PC-9 (cell line): ENCODE measurements at places on chromosomes 2 and 18. TPM values are rescaled to one million over a fixed set of nuclear protein-coding genes. Genes with fewer than 3 reads are reported as not detected.

DNA sequence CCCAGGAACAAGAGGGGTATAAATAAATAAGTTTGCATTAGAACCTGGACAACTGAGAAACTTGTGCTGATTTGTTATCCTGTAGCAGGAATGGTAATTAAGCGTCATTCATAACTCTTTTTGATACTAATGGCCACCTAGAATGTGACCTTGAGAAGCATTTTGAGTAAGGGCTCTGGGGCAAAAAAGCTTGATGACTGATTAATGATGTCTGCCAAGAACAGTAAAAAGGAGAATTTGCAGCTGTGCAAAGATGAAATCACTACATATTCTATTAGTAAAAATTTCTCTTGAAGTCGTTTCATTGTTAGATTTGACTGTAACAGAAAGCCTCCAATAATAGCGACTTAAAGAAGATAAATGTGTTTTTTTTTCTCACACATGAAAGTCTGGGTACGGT lies 157.7 kb downstream of the PRKCE start:
- H3K27ac ChIP-seq: no peak overlapping the region
- no peak overlapping the region for H3K4me3 ChIP-seq
- H3K4me1 ChIP-seq: peaks cover 24% of the 10 kb centered on the region
- no peaks in the 10 kb centered on the region for H3K27me3 ChIP-seq

DNA sequence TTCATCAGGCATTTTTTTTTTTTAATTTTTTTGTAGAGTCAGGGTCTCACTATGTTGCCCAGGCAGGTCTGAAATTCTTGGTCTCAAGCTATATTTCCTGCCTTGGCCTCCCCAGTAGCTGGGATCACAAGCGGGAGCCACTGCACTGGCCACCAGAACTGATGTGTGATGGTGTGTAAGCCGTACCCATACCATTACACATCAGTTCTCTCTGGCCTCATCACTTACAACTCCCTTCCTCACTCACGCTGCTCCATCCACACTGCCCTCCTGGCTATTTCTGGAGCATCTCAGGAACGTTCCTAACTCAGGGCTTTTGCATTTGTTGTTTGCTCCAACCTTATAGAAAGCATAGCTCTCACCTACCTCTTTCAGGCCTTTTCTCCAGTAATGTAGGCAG lies 834.5 kb upstream of the ID2 start:
- H3K27me3 ChIP-seq: peaks cover 32% of the 10 kb centered on the region; the same call in 1 of the 2 replicates
- DNase-seq: no peak
- H3K4me1 ChIP-seq: no peaks in the 10 kb centered on the region
- H3K27ac ChIP-seq: no peak overlapping the region
- H3K4me3 ChIP-seq: no peak overlapping the region

GRCh38 chr2:163717515-163717914 lies 18.3 kb downstream of the FIGN start:
- H3K27ac ChIP-seq: no peak overlapping the region
- no peaks in the 10 kb centered on the region for H3K36me3 ChIP-seq
- H3K4me1 ChIP-seq: no peaks in the 10 kb centered on the region
- H3K27me3 ChIP-seq: no peaks in the 10 kb centered on the region
- no peak overlapping the region for H3K4me3 ChIP-seq
- no peak for DNase-seq

DNA sequence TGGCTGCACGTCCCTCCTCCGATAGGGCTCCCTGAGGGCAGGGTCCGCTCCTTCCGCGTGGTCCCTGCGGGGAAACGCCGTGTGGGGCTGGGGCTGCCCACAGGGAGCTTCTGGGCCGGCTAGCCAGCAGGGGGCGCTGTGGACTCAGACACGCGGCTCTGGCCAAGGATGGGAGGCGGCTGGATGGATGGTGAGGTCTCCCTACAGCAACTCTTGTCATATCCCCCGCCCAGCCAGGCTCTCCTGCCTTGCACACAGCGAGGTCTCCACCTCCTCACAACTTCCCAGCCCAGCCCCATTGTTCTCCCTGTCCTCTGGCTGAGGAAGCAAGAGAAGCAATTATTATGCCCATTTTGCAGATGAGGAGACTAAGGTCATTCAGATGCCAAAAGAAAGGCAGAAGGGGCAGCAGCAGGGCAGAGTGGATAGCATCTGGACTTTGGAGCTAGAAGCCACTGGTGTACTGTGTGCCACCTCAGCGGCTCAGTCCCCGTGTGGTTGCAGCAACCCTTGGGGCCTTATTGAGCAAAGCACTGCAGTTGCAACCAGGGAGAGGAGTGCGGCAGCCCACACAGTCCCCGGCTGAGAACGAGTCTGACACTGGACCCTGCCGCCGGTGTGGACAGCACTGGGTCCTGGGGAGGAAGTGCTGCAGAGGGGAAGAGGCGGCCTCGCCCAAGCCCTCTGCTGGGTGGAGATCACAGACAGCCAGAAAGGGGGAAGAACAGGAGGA lies 99.0 kb downstream of the ZFP36L2 start:
- H3K4me3 ChIP-seq: no peak overlapping the region
- peaks cover 43% of the 10 kb centered on the region for H3K4me1 ChIP-seq
- no peak overlapping the region for H3K27ac ChIP-seq
- H3K36me3 ChIP-seq: no peaks in the 10 kb centered on the region
- DNase-seq: peak; percentile 41

DNA sequence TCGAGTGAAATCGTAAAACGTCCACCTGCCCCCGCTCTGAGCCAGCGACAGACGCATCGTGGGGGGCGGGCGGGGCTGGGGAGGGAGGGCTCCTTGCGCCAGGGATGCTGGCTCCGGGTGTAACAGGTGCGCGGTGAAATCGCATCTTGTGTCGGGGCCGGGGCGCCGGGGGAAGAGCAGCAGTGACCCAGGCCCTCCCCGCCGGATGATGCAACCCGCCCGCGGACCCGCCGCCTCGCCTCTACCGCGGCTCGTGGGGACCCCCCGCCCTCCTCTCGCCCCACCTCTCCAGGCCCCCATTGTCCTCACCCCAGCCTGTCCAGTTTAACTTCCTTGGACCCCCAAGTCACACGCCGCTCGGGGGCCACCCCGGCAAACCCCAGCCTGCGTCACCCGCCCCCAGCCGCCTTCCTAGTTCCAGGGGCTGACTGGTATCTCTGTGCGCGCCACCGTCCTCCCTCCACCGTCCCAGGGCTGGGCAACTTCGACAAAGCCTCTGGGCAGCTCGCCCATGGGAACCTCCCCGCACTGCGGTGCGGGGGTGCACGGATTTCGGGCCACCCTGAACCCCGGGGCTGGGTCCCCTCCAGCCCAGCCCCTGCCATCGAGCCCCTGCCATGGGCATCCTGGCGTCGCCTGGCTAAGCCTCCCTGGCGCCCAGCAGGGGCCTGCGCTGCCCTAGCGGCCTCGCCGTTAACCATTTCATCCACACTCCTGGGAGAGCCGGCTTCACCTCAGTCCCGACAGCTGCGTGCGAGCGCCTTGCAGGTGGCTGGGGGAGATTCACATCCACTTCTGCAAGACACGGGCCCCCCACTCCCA lies 799 bp upstream of the KIF1A start:
- no peaks in the 10 kb centered on the region for H3K36me3 ChIP-seq
- H3K27me3 ChIP-seq: peaks cover 81% of the 10 kb centered on the region
- H3K4me1 ChIP-seq: no peaks in the 10 kb centered on the region
- DNase-seq: no peak
- no peak overlapping the region for H3K27ac ChIP-seq

DNA sequence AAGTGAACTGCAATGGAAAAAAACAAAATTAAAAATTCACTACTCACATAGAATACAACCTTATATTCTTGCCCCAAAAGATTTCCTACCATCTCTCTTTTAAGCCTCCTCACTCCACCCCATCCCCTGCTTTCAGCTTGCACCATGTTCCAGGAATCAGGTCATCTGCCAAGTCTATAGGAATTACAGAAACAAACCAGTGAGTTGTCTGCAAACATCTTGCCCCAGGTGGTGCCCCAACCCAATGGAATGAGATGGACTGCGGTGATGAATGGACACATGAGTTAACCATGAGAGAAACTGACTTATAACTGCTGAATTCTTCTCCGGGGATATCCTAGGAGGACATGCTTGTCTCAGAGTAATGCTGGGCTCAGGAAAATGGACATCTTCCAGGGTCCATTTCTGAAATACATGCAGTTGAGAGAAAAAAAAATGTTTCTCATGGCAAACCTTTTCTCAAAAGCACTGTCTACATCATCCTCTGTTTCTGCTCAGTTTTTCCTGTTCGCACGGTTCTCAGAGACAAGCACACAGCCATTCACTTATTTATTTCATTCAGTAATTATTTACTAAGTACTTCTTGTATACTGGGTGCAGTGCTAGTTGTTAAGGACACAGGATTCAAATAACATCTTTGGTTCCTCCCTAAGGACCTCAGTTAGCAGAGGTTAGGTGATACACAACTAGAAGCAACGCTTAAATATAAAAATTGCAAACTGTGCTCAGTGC lies 350.0 kb downstream of the RND3 start:
- no peaks in the 10 kb centered on the region for H3K27me3 ChIP-seq
- DNase-seq: no peak
- H3K4me3 ChIP-seq: no peak overlapping the region
- H3K36me3 ChIP-seq: no peaks in the 10 kb centered on the region
- H3K4me1 ChIP-seq: peaks cover 13% of the 10 kb centered on the region

GRCh38 chr2:62234755-62235655 lies 39.1 kb downstream of the B3GNT2 start:
- no peaks in the 10 kb centered on the region for H3K4me1 ChIP-seq
- H3K36me3 ChIP-seq: no peaks in the 10 kb centered on the region
- no peak for DNase-seq
- H3K4me3 ChIP-seq: no peak overlapping the region

DNA sequence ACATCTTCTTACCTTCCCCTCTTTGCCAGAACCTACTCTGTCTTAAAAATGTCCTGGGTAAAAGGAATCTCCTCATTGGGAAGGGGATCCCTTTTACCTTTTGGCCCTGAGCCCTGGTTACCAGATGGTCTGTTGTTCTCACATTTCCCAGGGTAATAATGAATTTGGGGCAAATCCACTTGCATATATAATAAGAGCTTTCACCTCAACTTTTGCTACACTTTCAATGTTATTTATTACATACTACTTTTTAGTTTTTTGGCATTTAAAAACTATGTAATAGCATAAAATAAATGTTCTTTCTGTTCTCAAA lies 15.0 kb downstream of the CERS6 start:
- H3K4me1 ChIP-seq: peaks cover 11% of the 10 kb centered on the region
- no peak for DNase-seq
- H3K36me3 ChIP-seq: no peaks in the 10 kb centered on the region
- H3K27ac ChIP-seq: no peak overlapping the region

DNA sequence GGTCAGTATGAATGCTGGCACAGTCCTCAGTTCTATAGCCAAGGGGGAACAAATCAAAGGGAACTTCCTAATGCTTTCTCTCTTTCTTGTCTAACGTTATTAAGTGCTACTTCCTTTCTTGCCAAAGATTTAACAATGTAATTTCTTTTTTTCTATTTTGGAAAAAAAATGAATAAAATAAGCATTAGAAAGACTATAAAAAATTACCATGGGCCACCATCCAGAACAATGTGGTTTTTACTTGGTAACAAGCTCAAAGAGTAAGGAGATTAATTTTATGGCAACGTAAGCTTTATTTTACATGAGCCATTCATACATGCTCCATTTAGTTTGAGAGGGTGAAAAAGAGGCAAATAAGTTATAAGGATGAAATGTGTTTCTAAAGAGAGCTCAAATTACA lies 40.1 kb downstream of the SERPINE2 start:
- no peaks in the 10 kb centered on the region for H3K4me1 ChIP-seq
- no peak overlapping the region for H3K27ac ChIP-seq
- DNase-seq: no peak
- peaks cover 37% of the 10 kb centered on the region for H3K36me3 ChIP-seq
- H3K4me3 ChIP-seq: no peak overlapping the region
- no peaks in the 10 kb centered on the region for H3K27me3 ChIP-seq

- peaks cover 29% of the 10 kb centered on the region for H3K4me1 ChIP-seq
- H3K36me3 ChIP-seq: no peaks in the 10 kb centered on the region
- peak overlapping the region; percentile 30; the same call in 1 of the 2 replicates for H3K4me3 ChIP-seq
- H3K27me3 ChIP-seq: no peaks in the 10 kb centered on the region
- DNase-seq: peak; percentile 38
These were observed 46.2 kb upstream of the ITGAV start for GRCh38 chr2:186543561-186544131.

DNA sequence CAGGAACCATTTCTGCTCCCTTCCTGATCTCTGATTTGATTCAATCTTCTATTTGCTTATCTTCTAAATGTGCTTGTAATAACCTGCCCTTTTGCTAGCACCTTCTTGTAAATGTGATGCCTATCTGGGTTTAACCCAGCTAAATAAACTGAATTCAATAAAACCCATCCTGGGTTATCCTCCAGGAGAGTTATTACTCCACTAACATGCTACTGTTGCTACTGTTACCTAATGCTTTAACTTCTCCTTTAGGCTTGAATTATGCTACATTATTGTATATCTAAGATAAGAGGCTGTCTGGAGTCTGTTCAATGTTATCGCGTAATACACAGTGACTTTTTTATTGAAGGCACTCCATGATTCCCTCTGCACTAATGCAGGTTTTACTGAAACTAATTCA lies 206.5 kb upstream of the CTAGE1 start:
- no peak overlapping the region for H3K4me3 ChIP-seq
- H3K4me1 ChIP-seq: no peaks in the 10 kb centered on the region
- H3K36me3 ChIP-seq: no peaks in the 10 kb centered on the region
- DNase-seq: no peak
- H3K27ac ChIP-seq: no peak overlapping the region

GRCh38 chr2:147847746-147848391 lies 3.0 kb downstream of the ACVR2A start:
- no peak for DNase-seq
- H3K27me3 ChIP-seq: no peaks in the 10 kb centered on the region
- H3K36me3 ChIP-seq: no peaks in the 10 kb centered on the region
- no peak overlapping the region for H3K27ac ChIP-seq

GRCh38 chr2:109238580-109238979 lies 109.6 kb downstream of the SH3RF3 start:
- peak; percentile 83 for DNase-seq
- H3K4me1 ChIP-seq: peaks cover 74% of the 10 kb centered on the region
- peak overlapping the region; percentile 88 for H3K27ac ChIP-seq
- H3K27me3 ChIP-seq: no peaks in the 10 kb centered on the region
- peak overlapping the region; percentile 37; the same call in 1 of the 2 replicates for H3K4me3 ChIP-seq

MAP2 gene
- total RNA-seq: 67.7 and 71.1 TPM in 2 replicates

IL1B gene
- 1.4 TPM in 2 replicates for total RNA-seq

IL37 gene
- 1.0 and 1.7 TPM in 2 replicates for total RNA-seq

SLC40A1 gene
- total RNA-seq: 8.0 and 8.2 TPM in 2 replicates

SLC9A2 gene
- total RNA-seq: 13.4 and 17.0 TPM in 2 replicates

OTOF gene
- not detected in 2 replicates for total RNA-seq

GRP gene
- not detected in 2 replicates for total RNA-seq

APCDD1 gene
- not detected in 2 replicates for total RNA-seq

OXER1 gene
- total RNA-seq: not detected in 2 replicates

SIX2 gene
- 10.2 and 11.9 TPM in 2 replicates for total RNA-seq

HES6 gene
- 8.4 and 14.3 TPM in 2 replicates for total RNA-seq

NPPC gene
- total RNA-seq: not detected in 2 replicates

HADHB gene
- 72.7 and 73.1 TPM in 2 replicates for total RNA-seq

DQX1 gene
- 1.3 and 1.7 TPM in 2 replicates for total RNA-seq
